ENCODE measurements at places on chromosomes 12 and 14.
A peak's percentile ranks its signal among the peaks of the same experiment; 100 is the strongest.

- DNase-seq = no peak
These were observed 90.4 kb upstream of the OTX2 start for GRCh38 chr14:56900726-56901125.

DNA sequence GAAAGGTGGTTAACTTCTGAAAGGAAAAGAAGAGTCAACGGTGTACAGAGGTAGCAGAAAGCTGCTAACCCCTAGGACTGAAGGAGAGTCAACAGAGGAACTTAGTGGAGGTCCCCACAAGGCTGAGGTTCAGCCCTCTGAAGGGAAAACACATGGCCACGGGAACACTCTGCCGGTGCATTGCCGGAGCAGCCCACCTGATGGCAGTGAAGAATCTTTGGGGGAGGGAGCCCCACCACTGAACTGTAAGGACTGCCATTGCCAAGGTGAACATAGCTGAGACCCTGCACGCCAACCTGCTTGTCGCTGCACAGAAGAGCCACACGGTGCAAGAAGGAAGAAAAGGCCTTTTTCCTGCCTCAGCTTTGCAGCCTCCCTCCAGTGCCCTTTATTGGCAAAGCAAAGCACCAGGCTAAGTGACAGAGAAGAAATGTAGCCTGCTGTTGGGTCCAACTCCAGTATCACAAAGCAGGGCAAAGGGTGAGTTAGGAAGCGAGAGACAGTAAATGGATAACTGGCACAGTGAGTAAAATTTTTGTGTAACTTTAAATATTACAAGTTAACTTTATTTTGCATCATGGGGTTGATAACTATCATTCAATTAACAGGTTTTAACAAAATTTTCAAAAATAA lies 76.9 kb downstream of the LIN52 start:
- DNase-seq = no peak

DNA sequence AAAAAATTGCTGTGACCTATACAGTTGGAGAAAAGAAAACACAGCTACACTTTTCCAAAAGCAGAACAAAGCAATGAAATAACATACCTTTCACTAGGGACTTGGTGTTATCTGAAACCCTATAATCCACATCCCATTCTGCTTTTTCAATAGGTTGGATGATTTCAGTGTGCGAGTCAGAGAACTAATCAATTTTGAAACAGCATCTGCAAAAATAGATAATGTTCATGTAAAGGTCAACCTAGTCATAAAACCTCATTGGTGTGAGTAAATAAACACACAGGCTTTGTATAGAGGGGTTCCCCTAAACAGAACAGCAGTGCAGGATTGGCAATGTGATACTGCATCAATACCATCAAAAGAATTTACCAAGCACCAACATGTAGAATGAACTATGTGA lies 173.0 kb upstream of the G2E3 start:
- DNase-seq = no peak

GRCh38 chr12:53343969-53344368 lies 7.8 kb upstream of the SP7 start:
- DNase-seq = no peak

GRCh38 chr14:55303691-55304145 lies 32.5 kb downstream of the FBXO34 start:
- DNase-seq = no peak

DNA sequence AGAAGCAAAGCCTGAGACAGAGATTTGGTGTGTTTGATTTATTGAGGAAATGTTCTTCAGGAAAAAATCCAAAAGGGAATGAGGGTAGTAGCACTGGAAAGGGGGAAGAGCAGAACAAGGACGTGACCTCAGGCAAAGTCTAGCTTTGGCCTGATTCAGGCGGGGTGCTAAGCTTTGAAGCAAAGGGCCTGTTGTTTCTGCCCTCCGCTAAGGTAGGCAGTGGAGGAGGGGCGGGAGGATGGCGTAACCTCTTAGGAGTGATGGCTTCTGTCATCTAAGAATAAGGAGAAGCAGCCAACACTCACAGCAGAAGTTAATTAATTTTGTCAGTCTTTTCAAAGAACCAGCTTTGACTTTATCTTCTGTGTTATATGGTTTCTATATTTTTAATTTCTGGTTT lies 20.4 kb downstream of the ABHD12B start:
- no peak for DNase-seq

DNA sequence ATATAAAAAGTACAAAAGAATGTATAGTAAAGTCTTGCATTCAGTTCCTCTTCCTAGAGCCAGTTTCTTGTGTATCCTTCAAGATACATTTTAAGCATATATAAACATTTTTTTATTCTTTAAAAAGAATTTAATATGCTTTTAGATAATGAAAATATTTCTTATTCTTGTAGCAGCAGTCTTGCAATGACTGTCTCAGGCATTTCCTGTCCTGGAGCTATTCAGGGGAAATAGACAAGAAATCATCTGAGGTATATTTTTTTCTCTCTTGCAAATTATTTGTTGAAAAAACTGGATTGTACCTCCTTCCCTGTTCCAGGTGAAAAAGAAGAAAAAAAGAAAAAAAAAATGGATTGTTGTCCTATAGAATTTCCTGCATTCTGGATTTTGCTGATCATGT lies 17.0 kb upstream of the ERBB3 start:
- DNase-seq = no peak

- no peak for DNase-seq
These were observed 179.4 kb downstream of the KSR2 start for GRCh38 chr12:117789195-117789912.

DNA sequence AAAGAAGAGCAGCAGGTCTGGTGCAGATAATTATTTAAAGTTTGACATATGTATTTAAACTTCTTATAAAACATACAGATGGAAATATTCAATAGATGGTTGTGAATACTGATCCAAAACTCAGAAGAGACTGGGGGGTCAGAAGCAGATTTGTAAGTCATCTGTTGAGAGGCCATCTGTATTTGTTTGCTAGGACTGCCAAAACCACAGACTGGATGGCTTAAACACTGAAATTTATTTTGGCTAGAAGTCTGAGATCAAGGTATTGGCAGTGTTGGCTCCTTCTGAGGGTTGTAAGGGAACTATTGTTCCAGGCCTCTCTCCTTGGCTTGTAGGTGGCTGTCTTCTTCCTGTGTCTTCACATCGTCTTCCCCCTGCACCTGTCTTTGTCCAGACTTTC lies 153.9 kb downstream of the LRRK2 start:
- DNase-seq = no peak

GRCh38 chr12:109967383-109968031 lies 28.7 kb downstream of the GIT2 start:
- no peak for DNase-seq

DNA sequence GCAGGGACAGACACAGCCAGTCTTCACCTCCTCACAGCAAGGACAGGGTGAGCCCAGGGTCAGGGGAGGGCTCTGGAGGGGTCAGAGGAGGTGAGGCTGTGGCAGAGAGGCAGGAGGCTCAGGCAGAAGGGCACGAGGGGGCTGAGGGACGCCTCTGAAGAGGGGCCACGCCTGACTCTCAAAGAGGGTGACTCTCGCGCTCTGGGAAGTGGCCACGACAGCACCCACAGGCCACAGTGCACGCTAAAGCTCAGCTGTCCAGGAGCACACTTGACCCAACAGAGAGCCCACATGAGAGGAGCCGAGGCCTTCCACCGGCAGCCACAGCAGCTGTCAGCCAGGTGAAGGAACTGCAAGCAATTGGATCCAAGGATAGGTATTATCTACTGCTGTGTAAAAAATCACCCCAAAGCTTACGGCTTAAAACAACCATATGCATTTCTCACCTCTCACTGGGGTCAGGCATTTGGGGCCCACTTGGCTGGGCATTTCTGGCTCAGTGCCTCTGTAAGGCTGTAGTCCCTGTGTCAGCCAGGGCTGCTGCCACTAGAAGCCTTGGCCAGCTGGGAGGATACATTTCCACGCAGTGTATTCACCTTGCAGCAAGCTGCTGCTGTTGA lies 27.8 kb downstream of the SLC6A12 start:
- DNase-seq = no peak

GRCh38 chr14:104224506-104225277 lies 86.3 kb downstream of the KIF26A start:
- peak; percentile 13 for DNase-seq

DNA sequence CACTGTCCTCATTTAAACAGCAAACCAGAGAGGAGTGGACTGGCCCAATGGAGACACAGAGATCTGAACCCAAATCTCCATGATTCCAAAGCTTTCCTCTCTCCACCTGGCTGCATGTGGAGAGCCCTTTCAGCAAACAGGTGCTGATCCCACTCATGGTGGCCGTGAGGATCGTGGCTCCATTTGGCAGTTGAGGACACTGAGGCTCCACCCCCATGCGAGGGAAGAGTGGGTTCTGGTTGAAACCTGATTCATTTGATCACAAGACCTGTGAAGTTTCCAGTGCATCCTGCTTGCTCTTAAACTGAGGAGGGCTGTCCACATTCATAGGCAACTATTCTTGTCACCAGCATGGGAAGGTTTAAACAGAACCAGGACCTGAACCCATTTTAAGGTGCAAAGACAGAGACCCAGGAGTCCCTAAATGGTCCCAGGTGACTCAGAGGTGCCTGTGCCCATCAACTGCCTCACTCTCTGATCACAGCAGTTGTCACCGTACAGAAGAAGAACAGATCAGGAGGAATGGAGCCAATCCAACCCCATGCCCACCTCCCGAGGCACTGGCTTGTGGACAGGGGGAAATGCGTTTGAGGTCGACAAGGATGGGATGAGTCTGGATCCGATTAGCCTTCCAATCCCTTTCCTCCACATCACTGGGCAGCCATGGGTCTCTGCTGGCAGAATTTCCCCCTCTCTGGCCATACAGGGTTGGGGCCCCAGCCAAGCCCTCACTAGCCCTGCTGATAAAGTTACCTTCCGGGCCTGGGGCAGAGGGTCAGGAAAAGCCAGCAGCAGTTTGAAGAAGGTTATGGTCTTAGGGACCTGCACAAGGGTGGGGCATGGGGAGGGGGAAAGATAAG lies 45.5 kb upstream of the BCL11B start:
- DNase-seq = no peak

GRCh38 chr12:28611115-28611435 lies 420.8 kb downstream of the CCDC91 start:
- DNase-seq = no peak

DNA sequence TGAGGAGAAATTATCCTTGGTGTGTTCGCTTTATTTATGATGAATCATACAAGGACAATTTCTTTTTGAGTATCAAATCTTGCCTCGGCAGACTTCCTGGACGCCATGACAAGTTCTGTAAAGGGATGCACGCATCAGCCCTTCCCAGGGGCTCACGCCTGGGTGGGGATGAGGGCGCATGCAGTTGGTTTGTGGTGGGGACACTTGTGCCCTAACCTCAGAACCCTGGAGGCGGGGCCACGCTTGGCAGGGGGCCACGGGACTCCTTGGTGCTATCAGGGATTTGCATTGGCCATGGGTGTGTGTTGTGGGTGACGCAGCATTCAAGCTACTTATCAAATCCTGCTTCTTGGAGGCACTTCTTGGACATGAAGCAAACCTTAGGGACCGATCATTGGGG lies 143.8 kb upstream of the RTL1 start:
- no peak for DNase-seq

- DNase-seq = no peak
These were observed 45.9 kb upstream of the MSRB3 start for GRCh38 chr12:65232476-65233077.

DNA sequence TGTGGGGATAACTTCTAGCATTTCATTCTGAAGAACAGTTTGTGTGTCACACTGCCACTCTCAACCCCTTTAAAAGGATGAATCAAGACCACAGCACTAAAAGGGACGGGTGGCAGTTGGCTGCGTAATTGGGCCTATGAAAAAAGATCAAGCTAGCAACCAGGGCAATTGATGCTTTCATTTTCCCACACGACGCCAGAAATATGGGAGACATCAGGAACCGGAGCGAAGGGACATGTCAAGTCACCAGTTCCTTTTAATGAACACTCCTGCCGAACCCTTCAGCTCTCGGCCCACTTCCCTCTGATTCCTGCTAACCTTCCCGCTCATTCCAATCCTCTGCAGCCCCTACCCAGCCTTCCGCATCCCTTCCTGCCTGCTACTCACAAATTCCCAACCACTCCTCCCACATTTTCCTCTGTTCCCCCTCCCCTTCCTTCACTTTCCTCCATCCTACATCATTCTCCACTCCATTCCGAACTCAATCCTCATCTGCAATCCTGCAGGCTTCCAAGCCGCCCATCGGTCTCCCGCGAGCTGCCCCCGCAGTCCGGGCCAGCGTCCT lies 753 bp downstream of the CSRNP2 start:
- peak; percentile 23 for DNase-seq

DNA sequence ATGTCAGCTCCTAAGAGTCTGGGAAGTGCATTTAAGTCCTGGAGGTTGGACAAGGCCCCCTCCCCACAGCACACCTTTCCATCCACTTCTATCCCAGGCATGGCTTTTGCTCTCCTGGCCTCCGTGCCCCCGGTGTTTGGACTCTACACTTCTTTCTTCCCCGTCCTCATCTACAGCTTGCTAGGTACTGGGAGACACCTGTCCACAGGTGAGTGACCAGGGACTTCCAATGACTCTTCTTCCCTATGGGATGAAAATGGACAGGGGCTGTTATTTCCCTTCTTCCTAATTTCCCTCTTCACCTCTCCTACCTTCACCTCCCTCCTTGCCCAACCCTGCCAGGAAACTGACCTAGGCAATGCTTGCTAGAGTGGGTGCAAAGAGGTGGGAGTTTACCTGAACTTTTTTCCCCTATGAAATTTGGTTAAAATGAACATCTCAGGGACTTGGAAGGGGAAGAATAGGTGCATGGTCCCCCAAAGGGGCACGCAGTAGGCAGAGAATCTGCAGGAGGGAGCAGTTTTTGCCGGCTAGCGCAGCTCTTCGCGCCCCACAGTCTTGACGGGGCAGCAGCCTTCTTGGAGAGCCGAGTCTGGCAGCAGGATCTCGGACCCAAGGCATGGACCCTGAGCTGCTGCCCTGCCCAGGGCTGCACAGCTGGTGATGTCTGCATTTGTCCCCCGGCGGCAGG lies 9.2 kb downstream of the ARHGEF25 start:
- DNase-seq = no peak

GRCh38 chr14:65803885-65804284 lies 391.4 kb downstream of the FUT8 start:
- DNase-seq = no peak

GRCh38 chr12:31859232-31859977 lies 99.8 kb upstream of the RESF1 start:
- no peak for DNase-seq

- DNase-seq = no peak
These were observed 105.5 kb downstream of the NUAK1 start for GRCh38 chr12:106033161-106033675.

DNA sequence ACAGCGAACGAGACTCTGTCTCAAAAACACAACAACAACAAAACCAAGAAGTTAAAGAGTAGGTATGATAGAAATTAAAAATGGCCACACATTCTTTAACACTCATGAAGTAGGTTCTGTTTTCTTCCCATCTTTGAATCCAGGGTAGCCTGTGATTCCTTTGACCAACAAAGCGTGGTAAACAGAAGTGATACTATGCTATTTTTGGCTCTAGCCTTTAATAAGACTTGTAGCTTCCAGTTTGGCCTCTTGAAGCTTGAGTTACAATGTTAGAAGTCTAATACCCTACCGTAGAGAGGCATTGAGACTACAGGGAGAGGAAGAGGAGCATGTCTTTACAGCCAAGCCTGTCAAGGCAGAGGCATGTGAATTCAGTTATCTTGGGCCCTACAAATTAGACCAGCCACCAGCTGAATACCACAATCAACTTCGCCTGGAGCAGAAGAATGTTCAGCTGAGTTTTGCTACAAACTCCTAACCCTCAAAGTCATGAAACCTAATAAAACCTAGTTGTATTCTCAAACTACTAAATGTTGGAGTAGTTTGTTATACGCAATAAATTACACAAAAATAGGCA lies 4.9 kb upstream of the NEMF start:
- no peak for DNase-seq

- DNase-seq = no peak
These were observed 79.6 kb upstream of the IFNG-AS1 start for GRCh38 chr12:67909681-67910080.
